Central memory CD8-positive, alpha-beta T cell (primary cell): ENCODE measurements at places on chromosomes 16 and 17.

- no peak for DNase-seq
Measured at GRCh38 chr16:64272028-64272427, 849.8 kb downstream of the CDH11 start.

- DNase-seq, result no peak
Measured at GRCh38 chr17:58564971-58565370, 50.5 kb upstream of the MTMR4 start.

DNA sequence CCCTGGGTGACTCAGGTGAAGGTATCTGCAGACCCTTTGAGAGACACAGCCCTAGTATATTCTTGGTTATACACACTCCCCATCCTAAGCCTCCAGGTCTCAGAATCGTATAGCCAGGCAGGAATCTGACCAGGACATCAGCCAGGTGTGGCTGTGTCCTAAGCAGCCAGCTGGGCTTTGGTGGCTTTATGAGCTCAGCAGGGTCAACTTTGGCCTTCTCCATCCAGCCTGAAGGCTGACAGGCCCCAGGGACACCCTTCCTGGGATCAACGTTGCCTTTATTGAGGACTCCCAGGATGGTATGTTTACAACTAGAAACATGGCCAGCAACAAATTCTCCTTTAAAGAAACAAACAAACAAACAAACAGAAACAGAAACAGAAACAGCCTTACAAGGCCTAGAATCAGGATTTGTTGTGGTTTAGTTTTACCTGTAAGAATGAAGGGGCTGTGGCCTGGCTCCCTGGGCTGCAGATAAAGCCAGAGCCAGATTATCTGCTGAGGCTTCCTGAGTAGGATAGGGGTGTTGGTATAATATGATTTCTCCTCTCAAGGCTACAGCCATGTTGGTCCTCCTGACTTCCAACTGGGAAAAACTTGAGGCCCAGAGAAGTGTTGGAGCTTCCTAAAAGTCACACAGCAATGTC is 8.5 kb downstream of the KIF19 start:
- no peak for DNase-seq

DNA sequence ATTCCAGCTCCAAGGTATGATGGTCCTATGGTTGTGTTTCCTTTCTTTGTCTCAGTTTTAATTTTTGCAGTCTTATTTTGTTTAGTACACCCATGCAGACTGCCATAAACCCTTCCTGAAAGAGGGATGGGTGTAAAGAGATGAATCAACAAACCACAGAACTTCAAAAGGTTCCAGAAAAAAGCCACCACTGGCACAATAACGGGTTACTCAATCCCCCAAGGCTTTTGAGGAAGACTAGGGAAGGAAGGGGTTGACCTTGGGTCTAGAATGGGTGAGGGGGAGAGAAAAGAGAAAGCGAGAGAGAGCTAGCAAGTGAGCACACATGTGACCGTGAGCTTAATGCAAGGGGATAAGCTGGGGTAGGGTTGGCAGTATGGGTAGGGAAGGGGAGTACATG is 168.1 kb downstream of the XYLT1 start:
- DNase-seq, result no peak

DNA sequence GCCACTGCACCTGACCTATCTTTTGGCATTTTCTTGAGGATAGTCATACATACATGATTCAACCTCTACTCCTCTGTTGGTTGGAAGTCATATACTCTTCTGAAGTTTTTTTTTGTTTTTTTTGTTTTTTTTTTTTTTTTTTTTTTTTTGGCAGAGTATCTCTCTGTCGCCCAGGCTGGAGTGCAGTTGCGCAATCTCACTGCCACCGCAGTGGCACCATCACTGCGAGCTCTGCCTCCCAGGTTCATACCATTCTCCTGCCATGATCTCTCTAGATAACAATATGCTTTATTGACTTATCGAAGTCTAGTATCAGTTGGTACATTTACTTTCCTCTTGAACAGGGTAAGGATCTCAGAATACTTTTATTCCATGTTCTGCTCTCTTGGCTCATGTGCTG is 224.2 kb upstream of the WSCD1 start:
- no peak for DNase-seq

GRCh38 chr16:51355195-51355594 is 204.1 kb upstream of the SALL1 start:
- no peak for DNase-seq

DNA sequence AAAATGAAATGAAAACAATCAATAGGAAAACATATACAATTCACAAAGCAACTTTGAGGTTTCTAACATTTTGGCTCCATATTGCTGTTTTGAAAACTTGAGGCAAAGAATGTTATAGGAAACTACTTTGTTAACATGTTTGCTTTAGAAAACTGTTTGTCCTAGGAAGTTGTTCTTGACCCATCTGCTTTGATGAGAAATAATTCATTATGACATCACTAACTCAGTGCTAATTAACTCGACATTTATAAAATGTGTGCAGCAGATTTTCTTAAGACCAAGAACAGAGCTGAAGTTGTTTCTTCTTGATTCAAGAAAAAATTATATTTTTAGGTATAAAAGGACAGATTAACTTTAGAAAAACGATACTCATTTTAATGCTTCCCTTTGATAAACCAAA is 94.7 kb downstream of the SOX9 start:
- DNase-seq, result no peak

- DNase-seq, result peak; percentile 89
Measured at GRCh38 chr17:40095944-40096791, 4.2 kb downstream of the NR1D1 start.

DNA sequence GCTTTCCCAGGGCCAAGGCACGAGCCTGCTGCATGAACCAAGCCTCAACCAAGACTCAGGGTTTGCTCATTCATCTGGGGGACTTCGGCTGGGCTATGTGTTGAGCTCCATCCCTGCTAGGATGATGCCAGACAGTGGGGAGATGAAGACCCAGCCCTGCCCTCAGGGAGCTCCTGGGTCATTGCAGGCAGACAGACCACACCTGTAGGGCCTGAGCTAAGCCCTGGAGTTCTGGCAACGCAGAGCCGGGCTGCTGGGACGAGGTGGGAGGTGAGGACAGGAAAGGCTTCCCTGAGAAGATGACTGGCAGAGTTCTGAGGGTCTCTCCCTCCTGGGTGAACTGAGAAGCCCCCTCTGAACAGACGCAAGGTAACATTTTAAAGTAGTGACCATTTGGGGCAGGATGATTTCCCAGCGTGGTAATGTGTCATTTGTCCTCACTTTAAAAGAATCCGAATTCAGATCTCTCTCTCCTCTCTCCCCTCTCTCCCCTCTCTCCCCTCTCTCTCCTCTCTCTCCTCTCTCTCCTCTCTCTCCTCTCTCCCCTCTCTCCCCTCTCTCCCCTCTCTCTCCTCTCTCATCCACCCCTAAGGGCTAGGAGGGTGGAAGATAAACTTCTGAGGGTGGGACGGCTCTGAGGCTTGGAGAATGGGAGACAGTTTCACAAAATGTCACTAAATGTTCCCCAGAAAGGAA is 98.4 kb downstream of the MGAT5B start:
- DNase-seq, result no peak

- DNase-seq, result no peak
Measured at GRCh38 chr17:6231886-6232731, 161.9 kb downstream of the WSCD1 start.

DNA sequence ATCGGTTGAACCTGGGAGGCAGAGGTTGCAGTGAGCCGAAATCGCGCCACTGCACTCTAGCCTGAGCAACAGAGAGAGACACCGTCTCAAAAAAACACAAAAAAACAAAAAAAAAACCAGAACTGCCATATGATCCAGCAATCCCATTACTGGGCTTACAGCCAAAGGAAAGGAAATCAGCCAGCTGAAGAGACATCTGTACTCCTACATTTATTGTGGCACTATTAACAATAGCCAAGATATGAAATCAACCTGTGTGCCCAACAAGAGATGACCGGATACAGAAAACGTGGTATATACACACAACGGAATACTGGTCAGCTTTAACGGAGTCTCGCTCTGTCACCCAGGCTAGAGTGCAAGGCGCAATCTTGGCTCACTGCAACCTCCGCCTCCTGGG is 14.6 kb downstream of the FANCA start:
- DNase-seq, result no peak

DNA sequence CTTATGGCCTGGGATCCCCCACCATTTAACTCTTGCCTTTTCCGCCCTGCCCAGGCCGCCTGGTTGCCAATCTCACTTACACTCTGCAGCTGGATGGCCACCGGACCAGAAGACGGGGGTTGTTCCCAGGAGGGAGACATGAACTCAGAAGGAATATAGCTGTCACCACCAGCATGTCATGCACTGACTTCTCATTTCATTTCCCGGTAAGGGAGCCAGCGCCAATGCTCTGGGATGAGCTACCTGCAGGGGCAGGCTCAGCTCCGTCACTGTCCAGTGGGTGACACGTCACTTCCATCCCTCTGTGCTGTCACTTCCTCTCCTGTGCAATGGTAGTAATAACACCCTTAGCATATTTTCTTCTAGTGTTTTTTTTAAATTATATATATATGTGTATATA is 26.7 kb downstream of the ITGAL start:
- no peak for DNase-seq

DNA sequence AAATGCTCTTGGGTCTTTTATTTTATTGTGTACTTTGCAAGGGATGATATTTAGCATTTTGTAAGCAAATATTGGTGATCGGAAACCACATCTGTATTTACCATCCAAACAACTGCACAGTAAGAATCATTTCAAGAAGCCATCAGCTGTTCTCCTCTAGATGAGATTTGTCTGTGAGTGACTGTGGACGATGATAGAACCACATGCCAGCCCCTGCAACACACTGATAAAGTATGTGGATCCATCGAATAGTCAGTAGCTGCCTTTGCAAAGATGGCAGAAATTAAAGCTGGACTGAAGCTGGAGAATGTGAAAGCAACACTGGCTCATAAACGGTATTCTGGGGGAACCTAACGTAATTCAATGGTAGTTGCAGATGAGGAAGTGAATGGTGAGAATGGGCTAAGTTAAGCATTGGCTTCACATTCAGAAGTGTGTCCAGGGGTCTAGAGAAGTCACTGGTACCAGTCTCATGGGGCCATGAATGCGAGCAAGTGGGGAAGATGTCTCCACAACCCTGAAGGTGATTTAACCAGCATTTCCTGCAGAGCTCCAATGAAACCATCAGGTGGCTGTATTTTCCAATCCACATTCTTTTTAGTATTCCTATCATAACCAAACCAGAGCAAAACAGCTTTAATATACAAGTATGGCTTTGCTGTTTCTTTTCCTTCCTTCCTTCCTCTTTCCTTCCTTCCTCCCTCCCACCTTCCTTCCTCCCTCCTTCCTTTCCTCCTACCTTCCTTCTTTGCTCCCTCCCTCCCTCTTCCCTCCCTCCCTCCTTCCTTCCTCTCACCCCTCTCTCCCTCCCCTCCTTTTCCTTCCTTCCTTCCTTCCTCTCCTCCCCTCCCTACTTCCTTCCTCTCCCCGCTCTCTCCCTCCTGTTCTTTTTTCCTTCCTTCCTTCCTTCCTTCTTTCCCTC is 169.4 kb downstream of the ABCA8 start:
- DNase-seq, result no peak

DNA sequence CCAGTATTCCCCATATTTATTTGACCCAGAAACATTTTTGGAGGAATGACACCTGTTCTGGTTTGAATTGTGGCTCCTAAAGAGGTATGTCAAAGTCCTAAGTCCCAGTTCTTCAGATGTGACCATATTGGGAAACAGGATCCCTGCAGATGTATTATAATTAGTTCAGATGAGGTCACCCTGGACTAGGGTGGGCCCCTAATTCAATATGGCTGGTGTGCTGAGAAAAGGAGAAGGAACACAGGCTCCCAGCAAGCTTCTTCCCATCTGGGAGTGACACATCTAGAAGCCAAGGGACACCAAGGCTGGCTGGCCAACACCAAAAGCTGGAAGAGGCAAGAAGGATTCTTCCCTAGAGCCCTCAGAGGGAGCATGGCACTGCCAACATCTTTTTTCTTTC is 3.8 kb upstream of the GCSH start:
- no peak for DNase-seq

GRCh38 chr17:11909348-11909747 is 87.9 kb downstream of the ZNF18 start:
- DNase-seq, result no peak

DNA sequence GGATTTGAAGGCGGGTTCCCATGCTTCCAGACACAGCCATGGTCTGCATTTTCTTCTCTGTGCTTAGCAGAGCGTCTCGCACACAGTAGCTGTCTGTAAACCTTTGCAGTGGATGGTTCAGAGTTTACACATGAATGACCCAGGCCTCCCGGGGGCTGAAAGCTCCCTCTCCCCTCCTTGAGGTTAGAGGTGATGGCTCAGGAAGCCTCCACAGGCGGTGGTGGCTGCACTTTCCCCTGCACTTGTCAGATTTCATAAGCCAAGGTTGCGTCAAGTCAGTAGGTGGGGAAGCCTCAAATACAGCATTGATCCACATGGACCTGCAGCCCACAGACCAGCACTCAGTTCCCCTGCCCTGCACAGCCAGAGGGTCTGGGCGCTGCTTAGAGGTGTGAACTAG is 211.9 kb downstream of the KATNIP start:
- no peak for DNase-seq

- DNase-seq, result no peak
Measured at GRCh38 chr17:43733956-43734355, 24.6 kb downstream of the SOST start.

- DNase-seq, result no peak
Measured at GRCh38 chr17:55510986-55511721, at the start of gene SMIM36. TSS of gene SMIM36 (minus strand) at chr17:55511452.

- no peak for DNase-seq
Measured at GRCh38 chr17:50266384-50267073, 7.7 kb upstream of the TMEM92 start.

- no peak for DNase-seq
Measured at GRCh38 chr16:88939972-88940861, 36.8 kb downstream of the CBFA2T3 start.

DNA sequence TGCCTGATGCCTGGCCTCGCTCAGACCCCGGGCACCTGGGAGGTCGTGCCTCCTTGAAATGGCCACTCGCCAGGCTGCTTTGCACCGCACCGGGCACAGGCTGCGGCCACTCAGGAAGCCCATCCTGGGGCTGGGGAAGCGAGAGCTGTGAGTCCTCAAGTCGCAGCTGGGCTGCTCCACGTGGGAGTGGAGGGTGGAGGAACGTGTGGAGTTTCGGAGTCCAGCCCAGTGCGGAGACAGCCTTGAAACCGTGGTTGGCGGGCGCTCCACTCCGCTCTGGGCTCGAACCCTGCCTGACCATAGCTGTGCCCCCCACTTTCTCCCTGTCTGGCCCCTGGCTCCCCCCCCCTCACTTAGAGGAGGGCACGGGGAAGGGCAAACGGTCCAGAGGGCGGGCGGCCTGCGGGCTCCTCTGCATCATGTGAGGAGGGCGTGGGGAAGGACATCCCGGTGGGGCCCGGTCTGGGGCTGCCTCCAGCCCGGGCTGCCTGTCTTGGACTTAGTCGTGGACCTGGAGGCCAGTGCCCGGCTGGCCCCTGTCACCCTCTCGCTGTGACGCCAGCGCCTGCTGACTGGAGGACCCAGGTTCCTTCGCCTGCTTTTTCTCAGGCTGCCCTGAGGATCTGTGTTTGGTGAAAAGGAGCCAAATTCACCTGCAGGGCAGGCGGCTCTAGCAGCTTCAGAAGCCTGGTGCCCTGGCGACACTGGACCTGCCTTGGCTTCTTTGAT is 2.5 kb downstream of the UBE2I start:
- DNase-seq, result no peak
